Stimulated activated CD8-positive, alpha-beta memory T cell treated with anti-CD3 and anti-CD28 coated beads, Interleukin-15, amount 100 ng/mL, for 48 hours (primary cell): ENCODE measurements at places on chromosomes 5 and 9.

DNA sequence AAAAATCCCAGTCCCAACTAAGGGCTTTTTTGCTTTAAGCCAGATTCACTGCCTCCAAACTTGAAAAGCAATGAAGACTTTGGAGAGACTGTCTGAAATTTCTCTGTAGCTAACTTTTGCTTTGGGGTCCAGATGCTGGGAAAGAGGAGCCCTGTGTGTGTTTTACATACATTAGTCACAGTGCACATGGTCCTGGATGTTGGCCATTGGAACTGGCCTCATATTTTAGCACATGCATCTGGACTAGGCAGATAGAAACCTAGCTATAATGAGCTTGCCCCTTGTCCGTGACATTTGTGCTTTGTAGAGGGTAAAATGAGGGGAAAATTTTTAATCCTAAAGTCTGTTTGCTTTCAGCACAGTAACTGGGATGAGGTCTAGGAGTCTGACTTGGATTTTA, 421.7 kb downstream of the CDK5RAP2 start:
- no peak for DNase-seq

- no peak for DNase-seq
Observed at GRCh38 chr5:95572016-95572415, 17.1 kb downstream of the ARSK start.

- DNase-seq: no peak
Observed at GRCh38 chr5:64646169-64646568, 44.1 kb upstream of the SHISAL2B start.

- DNase-seq: no peak
Observed at GRCh38 chr5:110956280-110956912, 115.1 kb upstream of the TSLP start.

DNA sequence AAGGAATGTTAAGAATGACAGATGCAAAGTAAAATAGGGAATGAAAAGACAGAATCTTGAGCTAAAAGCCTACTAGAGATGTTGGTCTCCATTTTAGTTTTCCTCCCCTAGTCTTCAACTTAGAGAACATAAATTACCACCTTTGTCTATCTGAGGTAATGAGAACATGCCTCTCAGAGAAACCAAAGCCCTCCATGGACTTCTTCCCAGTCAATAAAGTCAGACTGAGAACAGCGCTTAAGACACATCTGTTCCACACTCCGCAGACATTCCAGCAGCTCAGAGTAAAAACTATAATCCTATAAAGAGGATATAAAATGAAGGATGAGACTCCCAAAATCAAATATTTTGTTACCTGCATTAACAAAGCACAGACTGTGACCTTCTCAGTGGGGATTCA, 79.2 kb downstream of the DPYSL3 start:
- DNase-seq: no peak

- no peak for DNase-seq
Observed at GRCh38 chr5:6732634-6733410, 19.6 kb downstream of the TENT4A start.

DNA sequence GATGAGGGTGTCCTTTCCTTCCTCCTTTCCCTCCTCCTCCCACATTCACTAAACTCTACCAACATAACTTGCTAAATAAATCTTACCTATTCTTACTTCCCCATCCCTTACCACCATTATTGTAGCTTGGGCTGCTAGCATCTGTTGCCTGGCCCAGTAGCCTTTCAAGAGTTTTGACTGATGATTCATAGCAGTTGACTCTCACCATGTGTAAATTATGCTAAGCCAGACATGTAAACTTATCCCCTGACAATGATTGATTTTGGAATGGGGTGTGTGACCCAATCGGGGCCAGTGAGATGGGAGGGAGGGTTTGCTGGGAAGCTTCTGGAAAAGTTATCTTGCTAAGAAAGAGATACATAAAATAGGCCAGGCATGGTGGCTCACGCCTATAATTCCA, 161.8 kb upstream of the SPRY4 start:
- DNase-seq: no peak
